ENCODE measurements at places on chromosomes 13 and 19.

DNA sequence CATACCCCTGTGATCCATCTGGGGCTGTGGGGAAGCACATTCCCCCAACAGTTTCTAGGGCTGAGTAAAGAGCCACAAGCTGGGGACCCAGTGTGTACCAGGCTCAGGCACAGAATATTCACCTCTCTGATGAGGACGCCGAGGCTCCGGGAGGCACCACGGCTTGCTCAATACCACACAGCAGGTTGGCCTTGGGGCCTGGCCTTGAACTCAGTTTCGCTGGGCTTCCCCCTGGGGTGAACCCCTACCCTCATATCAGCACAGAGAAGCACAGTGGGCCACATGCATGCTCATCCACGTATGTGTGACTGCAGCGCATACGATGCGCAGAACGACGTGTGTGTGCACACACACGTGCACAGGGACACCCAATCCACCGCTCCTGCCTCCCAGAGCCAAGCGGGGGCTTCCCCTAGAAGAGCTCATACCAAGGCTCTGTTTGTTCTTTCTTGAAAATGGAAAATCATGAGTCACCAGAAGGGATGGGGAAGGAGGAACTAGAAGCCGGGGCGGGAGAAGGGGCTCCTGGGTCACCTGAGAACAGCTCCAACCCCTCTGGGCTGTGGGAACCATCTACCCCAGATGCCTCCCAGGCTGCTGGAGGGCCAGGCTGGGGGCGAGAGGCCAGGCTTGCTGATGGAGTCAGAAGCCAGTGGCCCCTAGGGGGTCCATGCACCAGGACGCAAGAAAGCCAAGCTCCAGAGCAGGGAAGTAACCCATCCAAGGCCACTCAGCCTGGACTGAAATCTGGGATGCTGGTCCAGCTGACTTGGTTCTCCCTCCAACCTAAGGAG, 4.9 kb upstream of the PDE4C start:
- no peak for DNase-seq

DNA sequence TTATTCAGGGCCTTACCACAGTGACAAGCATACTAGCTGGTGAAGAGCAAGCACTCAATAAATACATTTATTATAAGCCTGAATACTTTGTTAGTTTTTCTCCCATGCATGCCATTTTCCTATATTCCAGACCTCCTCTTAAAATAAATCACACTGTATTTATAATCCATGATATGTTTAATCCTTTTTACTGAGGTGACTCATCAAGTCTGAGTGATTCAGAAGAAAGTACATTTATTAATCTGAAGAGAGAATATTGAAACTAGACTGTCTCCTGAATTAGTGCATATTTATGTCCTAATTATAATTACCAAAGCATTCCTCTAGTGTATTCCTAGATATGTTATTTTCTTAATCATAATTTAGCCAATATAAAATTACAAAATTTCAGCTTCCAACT, 323.3 kb downstream of the NALCN start:
- DNase-seq: no peak

GRCh38 chr13:49356223-49356622, 87.6 kb downstream of the CAB39L start:
- no peak for DNase-seq

GRCh38 chr13:40910324-40911050, 108.6 kb downstream of the ELF1 start:
- DNase-seq: no peak

- no peak for DNase-seq
Measured at GRCh38 chr13:52399046-52399445, 6.9 kb downstream of the THSD1 start.

DNA sequence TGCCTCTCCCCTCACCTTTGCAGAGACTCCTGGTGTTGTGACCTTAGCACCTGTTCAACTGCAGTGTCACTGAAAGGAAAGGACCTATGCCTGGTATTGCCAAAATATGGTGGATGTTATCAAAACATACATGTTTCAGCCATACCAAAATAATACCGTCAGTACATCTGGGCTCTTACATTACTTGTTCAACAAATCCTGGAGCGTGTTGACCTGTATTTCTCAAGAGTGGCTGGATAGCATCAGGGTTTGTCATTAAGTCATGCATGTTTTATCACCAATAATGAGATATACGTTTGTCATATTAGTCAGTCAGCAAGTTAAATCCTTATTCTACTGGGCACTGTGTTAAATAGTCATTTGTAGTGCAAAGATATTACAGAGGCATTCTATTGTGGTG, 290.8 kb downstream of the SHISA2 start:
- DNase-seq: no peak

DNA sequence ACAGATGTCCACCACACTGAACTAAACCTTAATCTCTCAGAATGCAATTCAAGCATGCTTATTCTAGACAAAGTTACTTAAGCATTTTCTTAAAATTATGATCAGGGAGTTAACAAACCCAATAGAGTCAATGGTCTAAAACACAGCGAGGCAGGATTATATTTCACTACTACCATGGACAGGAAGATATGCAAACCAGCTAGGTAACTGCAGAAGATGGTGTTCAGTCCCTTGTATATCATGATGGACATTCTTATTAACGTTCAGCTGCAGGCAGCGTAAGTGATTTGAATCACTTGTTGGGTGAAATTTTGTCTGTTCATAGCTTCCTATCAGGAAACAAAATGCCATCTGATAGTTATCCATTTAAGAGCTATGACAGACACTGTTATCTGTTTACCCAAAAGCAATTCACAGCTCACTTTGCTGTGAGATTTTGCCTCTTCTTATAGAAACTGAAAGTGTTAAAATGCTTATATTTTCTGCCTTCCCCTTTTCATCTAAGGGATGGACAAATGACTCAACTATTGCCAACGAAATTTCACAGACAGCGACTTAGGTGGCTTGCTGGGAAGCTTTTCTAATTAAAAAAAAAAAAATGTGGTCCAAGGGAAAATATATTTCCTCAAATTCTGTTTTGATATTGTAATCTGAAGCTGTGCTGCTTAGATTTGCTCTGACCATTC, 591.9 kb downstream of the DACH1 start:
- no peak for DNase-seq

DNA sequence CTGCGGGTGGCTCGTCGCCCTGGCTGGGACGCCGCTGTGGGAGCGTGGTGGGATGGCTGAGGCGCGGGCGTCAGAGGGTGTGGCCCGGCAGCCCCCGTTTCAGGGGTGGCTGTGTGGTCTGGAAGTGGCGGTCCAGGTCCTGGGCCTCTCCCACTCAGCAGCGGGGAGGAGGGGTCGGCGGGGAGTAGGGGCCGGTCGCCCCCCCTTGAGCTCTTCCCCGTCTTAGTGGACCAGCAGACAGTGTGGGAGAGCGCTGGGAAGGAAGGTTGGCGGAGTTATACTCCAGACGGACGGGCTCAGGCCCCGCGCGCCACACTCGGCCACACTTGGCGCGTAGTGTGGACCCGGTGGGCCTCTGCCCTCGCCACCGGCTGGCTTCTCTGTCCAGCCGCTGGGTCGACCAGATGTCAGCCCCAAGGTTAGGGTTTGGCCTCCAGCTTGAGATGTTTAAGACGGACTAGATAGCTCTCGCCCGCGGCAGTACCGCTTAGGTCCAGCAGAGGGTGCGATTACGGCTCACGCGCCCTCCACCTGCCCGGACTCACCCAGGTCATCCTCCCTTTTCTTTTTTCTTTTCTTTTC, 21.7 kb upstream of the ZNF429 start:
- peak; percentile 58 for DNase-seq

DNA sequence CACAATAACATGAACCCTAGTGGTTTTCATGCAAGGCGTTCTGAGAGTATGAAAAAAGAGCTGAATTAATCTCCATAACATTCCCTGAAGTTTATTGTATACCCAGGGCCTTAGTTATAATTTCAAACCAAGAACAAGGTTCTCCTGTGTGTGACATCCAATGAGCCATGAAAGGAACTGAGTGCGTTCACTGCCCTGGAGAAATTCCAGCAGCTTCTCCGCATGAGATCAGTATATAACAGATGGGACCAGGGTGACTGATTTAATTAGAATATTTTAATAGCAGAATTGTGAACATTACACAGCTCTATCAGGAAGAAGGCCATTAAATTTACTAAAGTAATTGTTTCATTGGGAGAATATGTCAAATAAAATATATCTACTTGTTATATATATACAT, 1190.5 kb upstream of the SLC10A2 start:
- DNase-seq: no peak

- no peak for DNase-seq
Measured at GRCh38 chr13:37175996-37176395, 70.5 kb upstream of the CSNK1A1L start.

DNA sequence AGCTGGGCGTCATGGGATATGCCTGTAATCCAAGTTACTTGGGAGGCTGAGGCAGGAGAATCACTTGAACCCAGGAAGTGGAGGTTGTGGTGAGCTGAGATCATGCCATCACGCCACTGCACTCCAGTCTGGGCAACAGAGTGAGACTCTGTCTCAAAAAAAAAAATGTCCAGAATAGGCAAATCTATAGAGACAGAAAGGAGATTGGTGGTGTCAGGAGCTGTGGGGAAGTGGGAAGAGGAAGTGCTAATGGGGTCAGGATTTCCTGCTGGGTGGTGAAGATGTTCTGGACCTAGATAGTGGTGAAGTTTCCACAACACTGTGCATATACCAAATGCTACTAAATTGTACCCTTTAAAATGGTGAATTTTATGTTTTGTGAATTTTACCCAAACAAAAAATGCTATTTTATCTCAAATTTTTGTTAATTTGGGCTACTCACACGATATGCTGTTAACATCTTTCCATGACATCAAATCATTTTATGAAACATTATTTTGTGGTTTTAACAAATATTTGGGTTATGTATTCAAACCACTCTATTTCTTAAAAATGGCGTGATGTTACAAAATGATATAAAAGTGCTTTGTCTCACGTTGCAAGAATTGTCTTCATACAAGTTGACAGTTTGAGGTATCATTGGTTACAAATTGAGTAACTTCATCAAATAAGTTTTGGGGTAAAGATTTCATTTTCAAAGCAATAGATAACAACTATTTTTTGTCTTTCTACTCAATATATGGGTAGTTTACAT, 7.4 kb upstream of the CYP4F3 start:
- no peak for DNase-seq

GRCh38 chr13:33799950-33800592, 17.9 kb upstream of the RFC3 start:
- peak; percentile 21 for DNase-seq

GRCh38 chr19:1307320-1307719, 21.6 kb downstream of the EFNA2 start:
- DNase-seq: no peak

GRCh38 chr13:89227356-89227755, 1556.2 kb downstream of the SLITRK5 start:
- no peak for DNase-seq

GRCh38 chr19:892243-892893, 619 bp downstream of the MED16 start:
- DNase-seq: no peak

GRCh38 chr19:29211562-29212355, 1.2 kb downstream of the UQCRFS1 start:
- DNase-seq: no peak

GRCh38 chr13:32113532-32113931, 82.0 kb downstream of the FRY start:
- no peak for DNase-seq

DNA sequence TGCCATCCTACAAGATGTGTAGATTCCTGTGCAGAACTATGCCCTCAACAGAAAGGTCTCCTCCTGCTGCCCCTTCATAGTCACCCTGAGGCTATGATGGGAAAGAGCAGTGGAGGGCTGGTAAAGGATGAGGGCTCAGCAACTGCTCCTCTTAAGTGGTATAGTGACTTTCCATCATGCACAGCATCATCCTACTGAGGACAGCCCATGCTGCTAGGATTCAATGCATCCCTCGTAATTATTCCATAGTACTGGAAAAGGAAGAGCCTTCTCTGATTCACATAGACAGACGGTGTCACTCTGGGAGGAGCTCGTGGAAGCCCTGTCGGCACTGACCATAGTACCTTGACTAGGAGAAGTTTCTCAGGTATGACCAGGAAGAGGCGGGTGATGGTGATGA, 47.6 kb upstream of the IRS2 start:
- DNase-seq: no peak

DNA sequence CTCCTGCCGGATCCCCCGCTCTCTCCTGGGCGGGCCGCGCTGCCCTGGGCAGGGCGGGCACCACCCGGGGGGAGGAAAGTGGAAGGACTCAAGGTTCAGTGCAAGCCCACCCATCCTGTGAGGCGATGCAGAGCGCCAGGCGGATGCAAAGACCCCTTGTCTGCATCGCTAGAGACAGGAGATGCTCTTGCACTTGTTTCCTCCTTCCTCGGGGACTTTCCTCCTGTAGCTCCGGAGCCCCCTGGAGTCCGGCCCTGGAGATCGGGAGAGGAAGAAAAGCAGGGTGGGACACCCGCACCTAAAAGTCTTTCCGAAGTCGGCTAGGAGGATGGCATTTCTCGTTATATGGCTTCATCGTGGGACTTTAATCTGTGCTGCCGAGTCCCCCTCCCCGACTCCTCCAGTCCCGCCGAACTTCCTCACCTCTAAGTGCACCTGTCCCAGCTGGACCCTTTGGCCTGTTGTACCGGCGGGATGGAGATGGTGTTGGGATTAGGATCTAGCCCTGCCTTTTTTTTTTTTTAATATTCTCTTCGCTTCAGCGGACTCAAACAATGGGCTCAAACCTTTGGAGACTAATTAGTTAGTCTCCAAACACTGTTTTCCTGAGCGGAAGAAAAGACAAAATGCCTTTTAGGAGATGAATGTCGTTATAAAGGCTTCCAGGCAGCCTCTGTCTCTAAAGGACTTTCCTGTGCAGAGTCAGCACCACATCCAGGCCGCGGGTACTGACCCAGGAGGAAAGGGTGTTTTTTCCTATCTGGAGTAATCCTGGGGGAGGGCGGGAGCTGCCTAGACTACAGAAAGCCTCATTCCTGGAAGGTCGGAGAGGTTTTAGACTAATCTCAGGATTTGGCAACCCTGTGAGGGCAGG, 725 bp downstream of the FAM124A start:
- DNase-seq: peak; percentile 32

DNA sequence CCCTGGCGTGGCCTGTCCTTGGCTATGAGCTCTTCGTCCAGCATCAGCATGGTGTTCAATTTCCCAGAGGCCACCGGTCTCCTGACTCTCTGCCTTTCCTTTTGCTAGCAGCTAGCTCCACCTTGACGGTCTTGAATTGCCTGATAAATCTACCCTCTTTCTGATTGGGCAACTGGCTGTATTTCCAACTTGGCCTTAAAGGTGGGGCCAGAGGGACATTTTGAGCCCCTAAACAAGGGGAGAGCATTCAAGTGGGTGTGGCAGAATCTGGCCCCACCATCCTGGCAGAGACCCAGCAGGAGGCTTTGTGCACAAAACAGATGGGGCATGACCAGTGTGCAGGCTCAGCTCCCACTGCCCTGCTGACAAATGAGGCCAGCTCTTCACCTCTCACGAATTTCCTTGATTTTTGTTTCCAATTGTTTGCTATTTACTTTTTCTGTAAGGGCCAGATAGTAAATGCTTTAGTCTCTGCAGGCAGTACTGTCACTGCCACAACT, 148.9 kb upstream of the VSTM2B start:
- DNase-seq: no peak
